ENCODE measurements at places on chromosomes 2 and 18. TPM values are rescaled to one million over a fixed set of nuclear protein-coding genes. Genes with fewer than 3 reads are reported as not detected.

- no peak for DNase-seq
Measured at GRCh38 chr2:45714679-45715078, 63.2 kb downstream of the PRKCE start.

Gene SP9
- total RNA-seq: not detected

DNA sequence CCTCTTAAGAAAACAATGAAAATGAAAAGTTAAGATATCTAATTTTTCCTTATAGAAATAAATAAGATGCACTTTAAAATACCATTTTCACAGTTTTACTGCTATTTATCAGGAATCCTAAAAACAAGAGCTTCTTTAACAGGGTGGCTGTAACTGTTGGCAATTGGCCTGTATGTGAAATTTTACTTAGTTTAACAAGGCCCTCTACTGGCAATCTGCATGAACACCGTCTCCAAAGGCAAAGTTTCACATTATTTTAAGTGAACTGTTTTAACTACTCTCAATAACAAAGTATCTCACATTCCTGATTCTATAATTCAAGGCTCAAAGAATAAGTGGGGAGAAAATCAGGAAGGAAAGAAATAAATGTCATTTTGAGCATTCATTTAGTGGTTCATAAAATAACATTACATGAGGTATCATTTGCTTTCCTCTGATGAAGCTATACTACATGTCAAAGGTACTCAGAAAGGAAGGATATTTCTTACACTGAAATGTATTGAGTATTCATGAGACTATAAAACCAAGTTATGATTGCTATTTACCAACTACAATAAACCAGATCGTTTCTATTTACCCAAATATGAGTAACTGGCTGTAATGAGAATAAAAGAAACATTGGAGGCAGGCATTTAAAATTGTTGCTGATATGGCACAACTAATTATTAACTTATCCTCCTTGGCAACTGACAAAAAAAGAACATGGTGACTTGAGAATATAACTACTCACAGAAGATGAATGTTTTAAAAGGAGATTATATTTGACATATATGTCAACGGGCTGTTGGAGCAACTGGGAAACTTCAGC lies 7.0 kb downstream of the NCKAP5 start:
- DNase-seq: peak; percentile 40

Gene C2orf66
- not detected for total RNA-seq
